ENCODE measurements at places on chromosomes 16 and 17.

DNA sequence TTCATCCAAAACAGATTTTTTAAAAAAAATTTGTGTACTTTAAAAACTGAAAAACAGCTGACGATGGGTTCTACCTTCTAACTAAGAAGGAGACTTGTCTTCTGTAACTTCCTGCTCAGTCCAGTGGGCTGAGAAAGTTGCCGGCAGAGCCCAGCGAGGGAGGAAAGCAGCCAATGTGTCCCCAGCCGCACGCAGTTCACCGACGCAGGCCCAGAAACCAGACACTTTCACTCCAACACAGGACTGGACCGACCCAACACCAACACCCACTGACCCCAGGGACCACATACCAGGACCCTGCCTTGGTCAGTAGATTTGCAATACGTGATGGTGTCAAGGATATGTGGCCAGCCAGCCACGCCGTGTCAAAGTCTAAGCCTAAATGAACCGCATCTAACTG is 25.6 kb downstream of the TRAP1 start:
- no peak for DNase-seq

DNA sequence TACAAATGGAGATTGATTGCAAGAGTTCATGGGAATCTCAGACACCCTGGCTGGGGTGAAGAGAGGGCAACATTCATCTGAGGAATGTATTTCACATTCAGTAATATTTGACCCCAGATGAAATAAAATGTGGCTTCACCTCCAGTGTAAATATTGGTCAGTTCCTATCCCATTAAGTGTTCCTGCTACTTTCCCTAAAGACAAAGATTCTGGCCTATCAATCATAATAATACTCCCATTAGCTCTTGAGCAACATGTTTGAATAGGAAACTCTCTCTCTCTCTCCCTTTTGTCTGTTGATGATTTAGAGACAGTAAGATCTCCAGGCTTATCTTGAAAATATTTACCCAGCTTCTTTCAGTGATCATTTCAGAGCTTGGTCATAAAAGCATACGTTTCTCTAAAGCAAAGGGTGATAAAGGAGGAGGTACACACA is 70.1 kb downstream of the KCNJ2 start:
- no peak for DNase-seq

GRCh38 chr16:10881479-10882030 is 4.6 kb downstream of the CIITA start:
- DNase-seq, result no peak

- DNase-seq, result no peak
Observed at GRCh38 chr17:73336408-73337329, 24.9 kb upstream of the CDC42EP4 start.

GRCh38 chr17:49715717-49716279 is 8.0 kb upstream of the SLC35B1 start:
- DNase-seq, result no peak

DNA sequence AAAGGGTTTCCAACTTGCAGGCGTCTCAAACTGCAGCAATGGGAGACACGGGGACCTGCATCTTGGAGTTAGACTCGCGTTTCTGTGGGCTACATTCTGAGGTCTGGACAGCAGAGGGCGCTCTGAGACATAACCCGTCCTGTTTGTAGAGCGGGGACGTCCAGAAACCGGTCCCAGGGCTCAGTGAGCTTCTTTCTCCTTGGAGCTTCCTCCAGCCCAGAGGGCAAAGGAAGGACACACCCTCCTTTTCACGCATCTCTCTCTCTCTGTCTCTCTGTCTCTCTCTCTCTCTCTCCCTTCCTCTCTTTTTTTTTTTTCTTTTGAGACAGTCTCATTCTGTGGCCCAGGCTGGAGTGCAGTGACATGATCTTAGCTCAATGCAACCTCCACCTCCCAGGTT is 19.8 kb downstream of the COX4I1 start:
- peak; percentile 48 for DNase-seq

Data from HS-27A (cell line).